ENCODE measurements at places on chromosomes 7 and 10. TPM values are rescaled to one million over a fixed set of nuclear protein-coding genes. Genes with fewer than 3 reads are reported as not detected.

TMEM270 gene
- total RNA-seq, result not detected

DNAJC12 gene
- total RNA-seq, result 38.4 TPM

RNF148 gene
- 2.0 TPM for total RNA-seq

STEAP1B gene
- total RNA-seq, result 7.3 TPM

ADCY1 gene
- 175 TPM for total RNA-seq

TES gene
- total RNA-seq, result 3.9 TPM

DNA sequence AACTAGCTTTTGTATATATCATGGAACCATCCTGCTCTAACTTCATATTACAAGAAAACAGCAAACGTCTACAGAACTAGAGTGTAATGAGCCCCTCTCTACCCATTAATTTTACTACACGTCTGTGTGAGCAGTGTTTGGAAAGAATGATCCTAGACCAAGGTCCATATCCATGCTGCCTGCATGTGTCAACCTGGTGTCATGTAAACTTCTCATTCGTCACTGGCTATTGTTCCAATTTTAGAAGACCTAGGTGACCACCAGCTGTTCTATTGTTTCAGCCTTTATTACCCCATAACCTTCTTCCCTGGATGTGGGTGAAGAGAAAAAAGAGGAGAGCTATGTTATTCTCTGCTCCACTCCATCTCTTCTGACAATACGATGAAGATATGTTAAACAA lies 77.1 kb downstream of the CREM start:
- no peak for DNase-seq

GRCh38 chr10:43436291-43437140 lies at the start of gene ZNF487:
TSS of gene ZNF487 (plus strand) at chr10:43437111. CDS start at chr10:43475814, 38,703 bp downstream.
- DNase-seq, result peak; percentile 72

DNA sequence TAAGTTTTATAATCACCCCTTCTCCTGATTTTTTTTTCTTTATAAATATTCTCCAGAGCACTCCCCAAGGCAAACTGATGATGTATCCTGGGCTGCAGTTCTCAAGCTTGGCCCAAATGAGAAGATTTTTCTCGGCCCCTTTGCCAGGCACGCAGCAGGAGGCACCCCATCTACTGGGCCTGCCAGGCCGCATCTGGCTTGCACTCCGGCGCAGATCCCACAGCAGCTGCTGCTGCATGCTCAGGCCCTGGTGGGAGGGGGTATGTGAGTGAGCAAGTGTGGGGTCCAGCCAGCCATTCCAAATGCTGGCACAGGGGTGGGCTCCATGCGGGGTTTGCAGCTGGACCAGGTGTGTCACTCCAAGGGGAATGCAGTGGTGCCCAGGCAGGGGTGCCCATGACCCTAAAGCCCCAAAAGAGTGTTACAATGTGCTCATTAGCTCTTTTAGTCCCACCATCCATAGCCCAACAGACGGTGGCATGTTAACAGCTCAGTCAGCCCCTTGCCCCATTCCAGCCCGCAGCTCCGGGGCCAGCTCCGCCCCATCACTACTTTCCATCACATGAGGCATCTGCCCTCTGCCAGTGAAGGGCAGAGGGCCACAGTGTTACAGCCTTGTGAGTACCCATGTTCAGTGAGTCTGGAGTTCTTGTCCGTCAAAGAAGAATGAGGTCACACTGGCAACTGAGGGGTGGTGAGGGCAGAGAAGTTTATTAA lies 25.9 kb downstream of the OAT start:
- no peak for DNase-seq

DNA sequence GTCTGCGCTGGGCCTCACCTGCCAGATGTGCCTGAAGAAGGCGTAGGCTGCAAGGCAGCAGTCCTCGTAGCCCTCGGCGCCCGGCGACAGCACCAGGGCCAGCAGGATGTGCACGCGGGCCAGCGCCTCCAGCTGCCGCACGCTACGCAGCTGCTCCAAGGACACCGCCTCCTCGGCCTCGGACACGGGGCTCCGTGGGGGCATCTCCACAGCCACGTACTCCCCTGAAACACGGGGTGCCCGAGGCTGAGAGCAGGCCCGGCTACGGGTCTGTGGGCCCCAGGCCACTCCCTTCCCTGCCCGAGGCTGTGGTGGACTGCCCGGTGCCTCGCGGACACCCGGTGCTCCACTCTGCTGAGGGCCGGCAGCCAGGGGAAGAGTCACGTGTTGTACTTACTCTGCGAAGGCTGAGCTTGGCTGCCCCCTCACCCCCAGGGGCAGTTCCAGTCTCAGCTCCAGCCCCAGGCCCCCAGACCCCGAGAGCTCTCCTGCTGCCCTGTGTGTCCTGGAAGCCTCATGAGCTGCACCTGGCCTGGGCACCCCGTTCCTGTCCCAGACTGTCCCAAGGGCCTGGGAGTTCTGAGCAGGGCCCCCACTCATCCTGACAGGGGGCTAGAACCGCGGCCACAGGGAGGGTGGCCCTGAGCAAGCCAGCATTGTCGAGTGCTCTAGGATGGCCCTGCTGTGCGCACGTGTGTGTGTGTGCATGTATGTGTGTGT lies 62.8 kb downstream of the CFAP46 start:
- peak; percentile 38 for DNase-seq

- DNase-seq, result no peak
Measured at GRCh38 chr7:158657189-158657746, 47.3 kb downstream of the NCAPG2 start.

GRCh38 chr7:66913118-66914037 lies 7.6 kb upstream of the TMEM248 start:
- DNase-seq, result no peak

- DNase-seq, result no peak
Measured at GRCh38 chr10:122148876-122149560, 122.1 kb upstream of the BTBD16 start.

GRCh38 chr10:100901051-100901450 lies 11.7 kb upstream of the SLF2 start:
- no peak for DNase-seq

GRCh38 chr10:74394416-74394969 lies 243.5 kb downstream of the ADK start:
- no peak for DNase-seq

DNA sequence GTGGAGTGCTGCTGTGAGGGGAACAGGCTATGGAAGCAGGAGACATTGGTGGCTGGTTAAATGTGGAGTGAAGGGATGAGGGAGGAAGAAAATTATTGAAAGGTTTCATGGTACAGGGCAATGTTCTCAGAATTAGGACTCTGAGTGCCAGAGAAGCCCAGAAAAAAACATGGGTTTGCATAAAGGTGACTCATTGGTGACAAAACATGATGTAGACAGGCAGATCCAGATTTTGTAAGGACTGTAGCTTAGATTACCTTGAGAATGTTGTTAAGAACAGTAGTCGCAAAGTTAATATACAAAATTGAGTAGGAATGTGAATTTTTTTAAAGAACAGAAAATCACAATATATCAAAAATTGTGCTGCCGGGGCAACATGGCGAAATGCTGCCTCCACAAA lies 134.9 kb upstream of the ZNF438 start:
- DNase-seq, result no peak

DNA sequence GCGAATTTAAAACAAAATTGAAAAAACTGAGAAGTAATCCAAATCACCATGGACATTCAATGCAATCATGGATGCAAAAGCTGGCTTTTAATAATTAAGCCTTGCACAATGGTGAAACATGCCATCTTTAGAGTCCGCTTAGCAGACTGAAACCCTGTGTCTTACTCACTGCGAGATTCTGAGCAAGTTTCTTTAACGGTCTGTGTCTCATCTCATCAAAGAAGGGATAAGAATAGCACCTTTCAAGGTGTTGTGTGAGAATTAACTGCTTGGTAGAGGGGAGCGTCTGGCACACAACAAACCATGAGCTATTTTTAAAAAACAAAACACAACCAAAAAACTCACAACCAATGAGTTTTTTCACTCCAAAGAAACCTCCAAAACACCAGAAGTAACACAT lies 21.4 kb downstream of the ACBD7 start:
- DNase-seq, result no peak

Measured in dorsolateral prefrontal cortex (tissue), 122 donors.